AG04450 (cell line): ENCODE measurements at places on chromosomes 7 and 10.

DNA sequence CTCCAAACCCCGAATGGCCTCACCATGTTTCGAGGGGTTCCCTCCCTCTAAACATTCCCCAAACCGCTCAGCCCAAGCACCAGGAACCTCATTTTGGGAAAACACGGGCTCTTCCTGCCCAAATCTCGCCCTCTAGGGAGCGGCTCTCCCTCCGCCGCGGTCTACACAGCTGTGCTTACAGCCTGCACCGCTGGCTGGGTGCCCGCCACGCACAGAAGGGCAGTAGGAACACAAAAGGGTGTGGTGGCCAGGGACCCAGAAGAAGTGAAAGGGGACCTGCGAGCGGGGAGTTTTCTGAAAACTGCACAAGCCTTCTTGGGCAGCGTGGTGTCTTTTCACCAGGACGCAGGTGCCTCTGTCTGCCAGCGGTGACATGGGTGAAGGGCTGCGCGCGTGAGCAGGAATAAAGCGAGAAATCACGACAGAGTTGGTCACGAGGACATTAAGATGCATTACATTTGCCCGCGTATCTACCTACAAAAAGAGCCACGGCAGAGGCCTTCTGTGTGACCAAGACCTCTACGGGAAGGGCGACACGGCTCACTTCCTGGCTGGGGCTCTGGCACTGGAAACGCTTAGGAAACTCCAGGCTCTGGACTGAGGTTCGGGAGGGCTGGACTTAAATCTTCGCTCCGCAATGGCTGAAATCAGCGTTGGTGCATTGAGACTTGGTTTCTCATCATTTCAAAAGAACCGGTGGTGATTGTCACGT is 171.7 kb downstream of the LSM5 start:
- no peak for DNase-seq

- DNase-seq, result peak; percentile 55
Observed at GRCh38 chr7:2209146-2209960, 23.4 kb downstream of the MAD1L1 start.

- no peak for DNase-seq
Observed at GRCh38 chr10:129880191-129880870, 83.7 kb downstream of the EBF3 start.

DNA sequence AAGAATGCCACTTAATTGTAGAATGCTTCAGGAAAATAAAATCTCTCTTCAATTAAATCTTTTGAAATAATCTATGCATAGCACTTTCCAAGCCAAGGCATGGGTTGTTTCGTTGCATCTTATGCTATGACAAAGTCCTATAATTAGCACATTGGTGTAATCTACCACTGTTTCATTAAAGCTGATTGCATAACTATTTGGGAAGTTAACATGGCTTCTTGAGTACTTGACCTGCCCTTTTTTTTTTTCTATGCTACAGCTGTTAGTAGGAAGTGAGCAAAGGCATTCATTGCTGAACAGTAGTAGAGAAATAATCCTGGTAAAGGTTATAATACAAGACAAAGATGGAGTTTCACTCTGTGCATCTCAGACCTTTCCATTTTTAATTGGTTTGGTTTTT is 557.2 kb upstream of the CELF2 start:
- DNase-seq, result no peak

GRCh38 chr7:23691320-23691719 is 11.3 kb downstream of the FAM221A start:
- DNase-seq, result no peak

DNA sequence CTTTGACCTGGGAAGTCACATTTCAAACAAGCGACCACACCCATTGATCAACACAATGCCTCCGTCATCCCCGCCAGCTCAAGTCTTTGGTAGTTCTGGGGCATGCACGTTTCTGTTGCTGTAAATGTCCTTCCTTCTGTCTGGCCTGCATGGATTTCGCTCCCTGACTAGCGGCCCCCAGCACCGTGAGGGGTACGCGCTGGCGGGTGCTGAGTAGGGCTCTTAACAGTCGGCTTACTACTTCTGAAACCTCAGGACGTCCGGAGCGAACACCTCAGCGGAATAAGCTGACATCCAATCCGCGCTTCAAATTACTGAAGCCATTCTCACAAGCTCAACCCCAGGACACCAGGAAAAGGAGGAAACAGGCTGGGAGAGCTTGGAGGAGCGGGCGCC is 505 bp downstream of the NUDCD3 start:
- DNase-seq, result no peak

DNA sequence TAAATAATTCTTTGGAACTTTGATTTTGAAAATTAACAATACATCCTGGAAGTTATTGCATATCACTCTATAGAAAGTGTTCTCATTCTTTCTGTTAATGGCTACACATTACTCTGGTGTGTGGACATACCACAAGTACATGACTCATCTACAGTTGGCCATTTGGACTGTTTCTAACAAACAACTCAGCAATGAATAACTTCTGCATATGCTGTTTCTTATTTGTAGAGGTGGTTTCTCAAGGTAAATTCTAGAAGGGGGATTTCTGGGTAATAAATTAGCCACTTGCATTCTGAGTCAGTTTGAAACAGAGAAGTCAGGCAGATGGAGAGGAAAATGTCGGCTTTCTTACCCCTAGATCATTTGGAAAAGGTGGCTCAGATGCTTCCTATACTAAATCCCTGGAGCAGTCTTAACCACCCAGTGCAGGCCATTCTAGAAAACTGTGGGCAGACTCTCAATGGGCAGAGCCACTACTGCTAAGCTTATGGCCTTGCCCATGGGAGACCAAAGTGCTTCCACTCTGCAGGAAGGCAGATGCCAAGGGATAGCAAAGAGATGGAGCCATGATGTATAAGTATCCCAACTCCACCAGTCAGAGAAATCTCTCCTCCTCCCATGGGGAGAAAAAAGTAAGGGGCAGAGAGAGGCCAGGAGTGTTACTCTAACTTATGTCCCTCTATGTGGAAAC is 194.0 kb upstream of the PLPP4 start:
- DNase-seq, result no peak

GRCh38 chr7:105269397-105269796 is 119.3 kb downstream of the SRPK2 start:
- no peak for DNase-seq

- no peak for DNase-seq
Observed at GRCh38 chr10:83539528-83540308, 599.6 kb upstream of the GHITM start.

DNA sequence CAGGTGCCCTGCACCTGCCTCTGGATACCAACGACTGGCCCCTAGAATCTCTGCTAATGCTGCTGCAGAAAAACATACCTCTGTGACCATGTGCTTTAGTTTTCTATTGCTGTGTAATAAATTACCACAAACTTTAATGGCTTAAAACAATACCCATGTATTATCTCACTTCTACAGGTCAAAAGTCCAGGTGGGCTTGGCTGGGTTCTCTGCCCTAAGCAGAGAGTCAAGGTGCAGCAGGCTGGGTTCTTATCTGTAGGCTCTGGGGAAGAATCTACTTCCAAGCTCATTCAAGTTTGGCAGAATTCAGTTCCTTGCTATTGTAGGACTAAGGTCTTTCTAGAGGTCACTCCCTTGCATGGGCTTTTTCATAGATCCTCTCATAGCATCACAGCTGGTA is 52.3 kb downstream of the CCDC71L start:
- DNase-seq, result no peak

- no peak for DNase-seq
Observed at GRCh38 chr7:54839575-54840213, 80.7 kb upstream of the SEC61G start.

DNA sequence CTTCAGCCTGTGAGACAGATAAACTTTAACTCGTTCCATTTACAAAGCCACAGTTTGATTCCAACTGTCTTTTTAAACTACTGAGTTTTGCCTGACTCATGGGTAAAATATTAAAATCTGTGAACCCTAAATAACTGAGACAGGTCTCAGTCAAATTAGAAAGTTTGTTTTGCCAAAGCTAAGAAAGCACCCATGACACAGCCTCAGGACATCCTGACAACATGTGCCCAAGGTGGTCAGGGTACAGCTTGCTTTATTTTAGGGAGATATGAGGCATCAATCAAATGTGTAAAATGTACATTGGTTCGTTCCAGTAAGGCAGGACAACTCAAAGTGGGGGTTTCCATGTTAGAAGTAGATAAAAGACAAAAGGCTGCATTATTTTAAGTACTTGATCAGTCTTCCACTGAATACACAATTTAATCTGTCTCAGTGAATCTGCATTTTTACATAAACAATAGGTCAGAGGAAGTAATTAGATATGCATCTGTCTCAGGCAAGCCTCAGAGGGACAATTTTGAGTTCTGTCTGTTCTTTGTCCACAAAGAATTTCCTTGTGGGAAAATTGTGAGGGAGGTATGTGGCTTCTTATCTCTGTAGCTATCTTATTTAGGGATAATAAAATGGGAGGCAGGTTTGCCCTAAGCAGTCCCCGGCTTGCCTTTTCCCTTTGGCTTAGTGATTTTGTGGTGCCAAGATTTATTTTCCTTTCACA is 11.0 kb upstream of the PIP start:
- no peak for DNase-seq

- no peak for DNase-seq
Observed at GRCh38 chr10:133122171-133122935, 34.6 kb downstream of the ADGRA1 start.

DNA sequence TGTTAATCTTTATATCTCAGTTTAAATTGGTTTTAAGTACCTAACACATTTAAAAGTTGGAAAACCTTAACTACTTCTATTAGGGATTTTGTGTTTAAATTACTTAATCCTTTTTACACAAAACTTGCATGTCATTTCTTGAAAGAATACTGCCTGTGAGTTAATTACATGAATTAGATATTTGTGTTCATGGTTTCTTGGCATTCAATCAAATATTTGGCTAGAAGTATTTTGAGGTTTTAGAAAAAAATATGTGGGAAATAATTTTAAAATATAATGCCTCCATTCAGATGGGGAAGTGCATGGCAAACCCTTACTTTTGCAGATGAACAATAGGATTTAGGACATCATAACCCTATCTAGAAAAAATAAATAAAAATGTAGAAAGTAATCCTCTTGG is 186.5 kb upstream of the SEMA3E start:
- DNase-seq, result no peak

DNA sequence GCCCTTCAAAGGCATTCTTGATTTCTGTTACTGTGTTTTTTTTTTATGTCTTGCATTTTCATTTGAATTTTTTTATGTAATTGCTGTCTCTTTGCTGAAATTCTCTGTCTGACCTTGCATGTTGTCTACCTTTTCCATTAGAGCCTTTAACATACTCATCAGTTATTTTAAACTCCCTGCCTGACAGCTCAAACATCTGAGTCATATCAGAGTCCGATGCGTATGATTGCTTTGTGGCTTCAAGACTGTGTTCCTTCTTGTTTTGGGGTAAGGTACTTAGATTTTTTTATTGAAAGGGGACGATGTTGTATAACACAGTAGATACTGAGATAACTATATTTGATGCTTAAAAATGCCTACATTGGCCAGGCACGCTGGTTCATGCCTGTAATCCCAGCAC is 9.7 kb upstream of the TARP start:
- DNase-seq, result no peak

GRCh38 chr10:31961277-31962074 is 32.8 kb upstream of the ARHGAP12 start:
- DNase-seq, result no peak

GRCh38 chr7:100008525-100008924 is 6.9 kb upstream of the ZKSCAN1 start:
- DNase-seq, result no peak

GRCh38 chr10:8637640-8638039 is 583.2 kb downstream of the GATA3 start:
- no peak for DNase-seq

DNA sequence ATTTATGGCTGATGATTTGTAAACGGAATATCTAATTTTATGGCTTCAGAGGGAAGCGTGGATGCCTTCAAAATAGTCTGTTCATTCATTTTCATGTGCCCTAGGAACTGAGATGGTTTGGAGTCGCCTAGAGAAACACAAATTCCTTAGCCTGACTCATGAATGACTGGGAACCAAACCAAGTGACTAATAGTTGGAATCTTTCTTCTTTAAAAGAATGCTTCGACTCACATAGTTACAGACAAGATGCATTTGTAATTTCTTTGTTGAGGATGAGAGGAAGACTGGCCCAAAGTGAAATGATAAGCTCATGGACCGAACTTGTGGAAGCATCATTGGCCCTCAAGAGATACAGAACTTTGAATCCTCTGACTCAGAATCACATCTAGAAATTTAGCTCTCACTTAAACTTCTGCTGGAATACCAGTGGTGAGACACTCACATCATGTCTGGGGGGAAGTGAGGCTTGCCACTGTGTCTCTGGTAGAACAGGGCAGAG is 1107.2 kb downstream of the NRG3 start:
- peak; percentile 67 for DNase-seq

DNA sequence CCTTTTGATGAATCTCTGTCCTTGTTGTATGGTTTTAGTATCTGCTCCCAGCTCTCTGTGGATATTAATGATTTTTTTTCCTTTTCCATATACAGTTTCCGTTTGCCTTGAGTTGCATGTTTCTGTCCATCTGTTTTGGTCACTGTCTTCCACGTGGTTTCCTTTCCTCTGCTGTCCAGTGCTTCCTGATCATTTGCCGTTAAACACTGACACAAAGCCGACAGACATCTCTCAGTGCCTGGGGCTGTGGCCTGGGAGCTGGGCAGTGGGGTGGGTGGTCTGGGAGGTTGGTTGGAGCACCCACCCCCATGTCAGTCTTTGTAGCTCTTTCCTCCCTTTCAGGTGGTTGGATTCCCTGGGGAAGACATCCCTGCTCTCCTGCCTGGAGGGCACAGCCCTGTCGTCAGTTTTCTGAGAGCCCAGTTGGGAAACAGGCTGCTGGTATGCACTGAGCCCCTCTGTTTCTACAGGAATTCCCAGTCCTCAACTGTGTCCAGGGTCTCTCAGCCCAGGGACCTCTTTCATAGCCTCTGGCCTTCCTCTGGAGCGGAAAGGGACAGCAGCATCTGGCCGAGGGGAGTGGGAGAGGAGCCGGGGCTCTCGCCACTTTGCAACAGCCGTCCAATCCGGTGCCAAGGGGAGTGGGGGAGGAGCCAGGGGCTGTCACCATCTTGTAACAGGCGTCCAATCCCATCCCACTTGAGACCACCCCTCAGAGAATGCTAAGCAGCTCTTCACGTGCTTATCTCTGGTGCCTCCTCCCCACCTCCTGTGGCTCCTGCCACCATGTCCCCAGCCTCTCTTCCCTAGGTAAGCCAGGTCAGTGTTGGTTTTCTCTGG is 26.7 kb upstream of the MKI67 start:
- DNase-seq, result no peak

- no peak for DNase-seq
Observed at GRCh38 chr10:94036766-94037033, 43.0 kb downstream of the PLCE1 start.

GRCh38 chr10:78774999-78775711 is 293.6 kb upstream of the ZMIZ1 start:
- peak; percentile 23 for DNase-seq

DNA sequence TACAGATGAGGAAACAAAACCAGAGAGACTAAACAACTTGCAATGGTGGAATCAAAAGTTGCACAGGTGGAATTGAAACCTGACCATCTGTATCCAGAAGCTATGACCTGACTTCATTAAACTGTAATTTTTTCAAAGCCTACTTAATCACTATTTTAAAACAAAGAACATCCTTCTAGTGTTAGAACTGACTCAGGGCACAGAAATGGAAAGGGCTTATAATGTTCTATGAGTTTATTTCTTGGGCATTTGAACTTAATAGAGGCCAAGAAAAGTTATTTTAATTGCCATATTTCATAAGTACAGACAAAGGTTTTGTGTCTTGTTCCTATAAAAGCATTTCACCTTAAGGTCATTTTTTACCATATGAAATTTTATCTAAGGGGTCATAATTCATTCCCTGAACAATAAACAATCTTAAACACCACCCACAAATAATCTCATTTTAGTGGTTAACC is 8.8 kb downstream of the ITGB1 start:
- no peak for DNase-seq

GRCh38 chr7:37379546-37380277 is 69.0 kb downstream of the ELMO1 start:
- no peak for DNase-seq

GRCh38 chr7:112010994-112011393 is 195.2 kb downstream of the DOCK4 start:
- DNase-seq, result no peak
